ENCODE measurements at places on chromosomes 16 and 17.

GRCh38 chr17:63405741-63406261 is 40.3 kb downstream of the CYB561 start:
- DNase-seq: no peak

- no peak for DNase-seq
Measured at GRCh38 chr16:88760424-88761142, 24.4 kb downstream of the PIEZO1 start.

GRCh38 chr17:7396147-7396546 is 1.8 kb upstream of the PLSCR3 start:
- no peak for DNase-seq

GRCh38 chr17:73534209-73534909 is 109.9 kb downstream of the SDK2 start:
- no peak for DNase-seq

DNA sequence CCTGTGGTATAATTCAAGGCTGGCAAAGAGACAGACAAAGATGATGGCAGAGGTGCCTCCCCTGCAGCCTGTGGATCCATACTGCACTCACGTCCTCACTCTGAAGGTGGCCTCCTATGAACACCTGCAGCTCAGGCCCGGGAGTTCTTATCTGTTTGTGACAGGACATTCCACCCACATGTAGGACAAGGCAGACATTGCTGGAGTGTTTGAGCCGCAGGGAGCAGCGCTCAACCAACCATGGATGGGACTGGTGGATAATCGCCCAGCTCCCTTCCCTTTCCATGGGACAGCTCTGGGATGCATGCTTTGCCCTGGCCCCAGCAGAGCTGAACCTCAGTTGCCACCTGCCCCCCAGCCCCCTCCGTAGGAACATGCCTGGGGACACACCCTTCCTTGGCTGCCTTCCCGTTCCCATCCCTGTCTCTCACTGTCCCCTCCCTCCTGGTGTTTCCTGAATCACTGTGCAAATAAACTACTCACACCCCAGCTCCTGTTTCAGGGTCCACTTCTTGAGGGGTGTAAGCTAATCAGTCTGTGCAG is 22.2 kb downstream of the ITPRIPL2 start:
- no peak for DNase-seq

DNA sequence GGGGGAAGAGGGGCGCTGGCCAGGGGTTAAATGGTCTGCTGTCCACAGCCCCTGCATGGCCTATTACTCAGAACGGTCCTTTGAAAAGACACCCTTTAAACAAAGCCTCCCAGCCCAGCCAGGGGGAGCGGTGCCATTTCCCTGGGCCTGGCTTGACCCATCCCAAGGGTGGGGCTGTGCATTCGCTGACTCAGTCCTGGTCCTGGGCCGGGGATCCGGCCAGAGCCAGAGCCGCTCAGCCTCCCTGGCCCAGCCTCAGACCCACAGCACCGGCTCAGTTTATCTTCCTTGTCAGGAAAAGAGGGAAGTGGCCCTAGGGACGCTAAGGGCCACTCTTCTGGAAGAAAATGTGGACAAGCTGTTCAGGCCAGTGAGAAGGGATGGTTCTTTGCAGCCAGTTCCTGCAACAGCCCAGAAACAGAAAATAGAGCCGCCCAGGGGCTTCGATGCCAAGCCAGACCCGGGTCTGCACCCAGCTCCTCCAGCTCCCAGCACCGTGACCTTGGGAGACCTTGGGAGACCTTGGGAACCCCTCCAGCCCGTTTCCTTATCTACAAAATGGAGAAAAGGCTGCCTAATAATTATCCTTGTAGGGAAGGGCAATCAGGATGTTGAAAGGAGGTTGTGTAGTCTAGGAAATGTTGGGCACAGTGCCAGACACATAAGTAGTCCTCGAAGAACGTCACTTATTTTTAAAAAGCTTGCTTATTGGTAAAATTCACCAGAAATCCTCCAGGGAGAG is 82.5 kb downstream of the ZDHHC7 start:
- no peak for DNase-seq

DNA sequence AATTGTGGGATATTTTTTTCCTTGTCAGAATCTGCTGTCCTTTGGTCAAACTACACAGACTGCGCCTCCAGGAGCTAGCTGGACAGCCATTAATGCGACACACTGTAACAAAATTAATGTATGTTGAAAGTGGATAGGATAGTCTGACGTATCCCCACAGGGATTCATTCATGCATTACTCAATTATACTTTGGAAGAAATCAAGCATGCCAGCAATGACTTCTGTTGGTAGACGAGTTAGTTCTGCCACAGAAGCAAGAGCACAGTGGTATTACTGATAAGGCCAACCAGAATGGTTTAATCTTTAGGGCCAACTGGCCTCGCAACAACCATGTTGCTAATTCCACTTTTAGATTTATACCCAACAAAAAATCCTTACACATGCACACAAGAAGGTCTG is 106.4 kb upstream of the TOB1 start:
- DNase-seq: no peak

GRCh38 chr16:51723036-51723724 is 572.1 kb upstream of the SALL1 start:
- DNase-seq: no peak

Data from hypothalamus (tissue), 51 donors.